CD4-positive, alpha-beta T cell treated with Interleukin-6 at 100 ng/mL for 8 hours (primary cell): ENCODE measurements at places on chromosomes 16 and 17.
A peak's percentile ranks its signal among the peaks of the same experiment; 100 is the strongest.

GRCh38 chr17:77264617-77265230, 124.0 kb downstream of the SEC14L1 start:
- no peak for DNase-seq

- no peak for DNase-seq
Measured at GRCh38 chr17:39175695-39176093, 9.7 kb upstream of the ARL5C start.

- no peak for DNase-seq
Measured at GRCh38 chr17:71085238-71086033, 916.1 kb downstream of the KCNJ2 start.

- no peak for DNase-seq
Measured at GRCh38 chr16:55575496-55575895, 9.0 kb downstream of the CAPNS2 start.

- DNase-seq: no peak
Measured at GRCh38 chr17:16040710-16041251, 41.2 kb downstream of the TTC19 start.

GRCh38 chr17:4177806-4178205, 34.8 kb downstream of the CYB5D2 start:
- no peak for DNase-seq

GRCh38 chr17:83176623-83177583, 97.5 kb downstream of the METRNL start:
- DNase-seq: no peak

GRCh38 chr17:30375661-30376060, 3.1 kb upstream of the CPD start:
- DNase-seq: no peak

DNA sequence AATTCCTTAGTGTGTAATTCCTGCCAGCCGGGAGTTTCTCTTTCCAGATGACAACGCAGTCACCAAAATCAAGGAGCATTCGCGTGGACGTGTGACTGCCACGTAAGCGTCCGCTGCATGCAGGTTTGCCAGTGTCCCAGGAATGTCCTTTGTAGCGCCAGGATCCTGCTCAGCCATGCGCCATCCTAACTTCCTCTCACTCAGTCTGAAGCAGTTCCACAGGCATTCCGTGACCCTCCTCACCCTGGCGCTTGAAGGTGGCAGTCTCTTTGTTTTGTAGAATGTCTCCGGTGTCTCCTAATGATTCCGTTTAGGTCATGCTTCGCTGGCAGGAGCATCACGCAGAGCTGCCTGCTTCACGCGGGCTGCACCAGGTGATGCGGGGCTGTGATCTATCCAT, 88.6 kb downstream of the RPTOR start:
- DNase-seq: no peak

DNA sequence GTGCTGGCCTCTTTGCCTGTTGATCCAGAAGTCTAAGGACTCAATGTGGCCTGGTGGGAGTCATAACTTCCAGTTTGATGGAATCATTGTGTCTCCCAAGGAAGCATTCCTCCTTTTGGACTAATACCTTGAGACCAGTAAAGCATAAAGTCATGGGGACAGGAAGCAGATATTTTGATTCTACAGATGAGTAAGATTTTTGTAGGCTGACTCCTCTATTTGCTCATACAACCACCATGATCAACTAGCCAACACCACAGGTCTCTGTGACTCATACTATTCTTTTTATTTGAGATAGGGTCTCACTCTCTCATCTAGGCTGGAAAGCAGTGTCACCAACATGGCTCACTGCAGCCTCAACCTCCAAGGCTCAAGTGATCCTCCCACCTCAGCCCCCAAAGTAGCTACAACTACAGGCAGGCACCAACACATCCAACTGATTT, 6.2 kb downstream of the MT2A start:
- DNase-seq: no peak

DNA sequence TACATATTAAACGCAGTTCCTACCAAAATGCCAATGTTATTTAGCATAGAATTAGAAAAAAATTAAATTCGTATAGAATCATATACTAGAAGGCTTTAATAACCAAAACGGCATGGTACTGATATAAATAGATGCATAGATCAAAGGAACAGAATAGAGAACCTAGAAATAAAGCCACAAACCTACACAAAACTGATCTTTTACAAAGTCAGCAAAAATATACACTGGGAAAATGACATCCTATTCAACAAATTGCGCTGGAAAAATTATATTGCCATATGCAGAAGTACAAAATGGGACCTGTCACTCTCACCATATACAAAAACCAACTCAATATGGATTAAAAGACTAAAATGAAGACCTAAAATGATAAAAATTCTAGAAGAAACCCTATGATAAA, 1882.6 kb downstream of the TP53TG3F start:
- no peak for DNase-seq

- peak; percentile 74 for DNase-seq
Measured at GRCh38 chr16:29710227-29711219, 31.5 kb downstream of the QPRT start.

DNA sequence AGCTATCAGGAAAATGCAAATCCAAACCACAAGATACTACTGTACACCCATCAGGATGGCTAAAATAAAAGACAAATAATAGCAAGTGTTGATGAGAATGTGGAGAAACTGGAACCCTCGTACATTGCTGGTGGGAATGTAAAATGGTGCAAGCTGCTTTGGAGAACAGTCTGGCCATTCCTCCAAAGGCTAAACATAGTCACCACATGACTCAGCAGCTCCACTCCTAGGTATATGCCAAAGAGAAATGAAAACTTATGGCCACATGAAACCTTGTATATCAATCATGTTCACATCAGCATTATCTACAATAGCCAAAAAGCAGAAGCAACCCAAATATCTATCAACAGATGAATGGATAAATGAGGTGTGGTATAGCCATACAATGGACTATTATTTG, 28.5 kb downstream of the VAC14 start:
- no peak for DNase-seq

GRCh38 chr16:89070590-89070989, 23.1 kb upstream of the ACSF3 start:
- DNase-seq: no peak

- no peak for DNase-seq
Measured at GRCh38 chr17:75013092-75013559, 656 bp downstream of the MRPL58 start.

GRCh38 chr16:66427871-66428681, 981 bp downstream of the BEAN1 start:
- no peak for DNase-seq

DNA sequence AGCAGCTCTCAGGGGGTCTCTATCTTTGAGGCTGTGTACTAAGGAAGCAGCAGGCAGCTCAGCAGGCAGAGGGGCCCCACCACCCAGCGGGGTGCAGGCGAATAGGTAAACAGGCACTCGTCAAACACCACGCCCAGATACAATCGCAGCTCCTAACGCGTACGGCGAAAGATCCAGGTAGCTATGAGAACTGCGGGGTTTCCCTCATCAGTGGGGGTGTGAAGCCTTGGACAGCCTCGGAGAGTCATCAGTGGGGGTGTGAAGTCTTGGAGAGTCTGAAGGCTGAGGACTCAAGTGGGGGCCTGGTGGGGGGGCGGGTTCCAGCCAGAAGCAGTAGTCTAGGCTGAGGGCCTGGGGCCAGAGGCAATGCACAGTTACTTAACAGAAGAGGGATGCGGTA, 69.0 kb downstream of the RTN4RL1 start:
- DNase-seq: no peak

- DNase-seq: no peak
Measured at GRCh38 chr17:76273445-76274111, 8.4 kb downstream of the UBALD2 start.

DNA sequence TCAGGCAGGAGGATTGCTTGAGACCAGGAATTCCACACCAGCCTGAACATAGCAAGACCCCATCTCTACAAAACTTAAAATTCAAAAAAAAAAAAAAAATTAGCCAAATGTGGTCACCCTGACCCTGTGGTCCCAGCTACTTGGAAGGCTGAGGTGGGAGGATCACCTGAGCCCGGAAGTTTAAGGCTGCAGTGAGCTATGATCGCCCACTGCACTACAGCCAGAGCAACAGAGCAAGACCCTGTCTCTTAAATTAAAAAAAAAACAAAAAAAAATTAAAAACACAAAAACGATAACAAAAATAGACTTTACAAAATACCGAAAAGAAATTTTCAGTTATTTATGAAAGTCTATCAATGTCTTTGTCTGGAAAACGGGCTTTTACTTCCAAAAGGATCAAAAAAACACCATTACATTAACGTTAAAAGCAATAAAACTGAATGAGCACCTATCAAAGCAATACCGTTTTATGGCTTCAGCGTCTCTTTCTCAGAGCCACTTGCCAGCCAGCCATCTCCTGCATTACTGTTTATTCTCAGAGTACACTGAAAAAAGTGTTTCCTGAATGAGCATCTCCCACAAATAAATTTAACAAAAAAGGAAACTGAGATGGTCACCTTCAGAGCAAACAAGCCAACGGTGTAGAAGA, 6.1 kb downstream of the USP7 start:
- DNase-seq: no peak

DNA sequence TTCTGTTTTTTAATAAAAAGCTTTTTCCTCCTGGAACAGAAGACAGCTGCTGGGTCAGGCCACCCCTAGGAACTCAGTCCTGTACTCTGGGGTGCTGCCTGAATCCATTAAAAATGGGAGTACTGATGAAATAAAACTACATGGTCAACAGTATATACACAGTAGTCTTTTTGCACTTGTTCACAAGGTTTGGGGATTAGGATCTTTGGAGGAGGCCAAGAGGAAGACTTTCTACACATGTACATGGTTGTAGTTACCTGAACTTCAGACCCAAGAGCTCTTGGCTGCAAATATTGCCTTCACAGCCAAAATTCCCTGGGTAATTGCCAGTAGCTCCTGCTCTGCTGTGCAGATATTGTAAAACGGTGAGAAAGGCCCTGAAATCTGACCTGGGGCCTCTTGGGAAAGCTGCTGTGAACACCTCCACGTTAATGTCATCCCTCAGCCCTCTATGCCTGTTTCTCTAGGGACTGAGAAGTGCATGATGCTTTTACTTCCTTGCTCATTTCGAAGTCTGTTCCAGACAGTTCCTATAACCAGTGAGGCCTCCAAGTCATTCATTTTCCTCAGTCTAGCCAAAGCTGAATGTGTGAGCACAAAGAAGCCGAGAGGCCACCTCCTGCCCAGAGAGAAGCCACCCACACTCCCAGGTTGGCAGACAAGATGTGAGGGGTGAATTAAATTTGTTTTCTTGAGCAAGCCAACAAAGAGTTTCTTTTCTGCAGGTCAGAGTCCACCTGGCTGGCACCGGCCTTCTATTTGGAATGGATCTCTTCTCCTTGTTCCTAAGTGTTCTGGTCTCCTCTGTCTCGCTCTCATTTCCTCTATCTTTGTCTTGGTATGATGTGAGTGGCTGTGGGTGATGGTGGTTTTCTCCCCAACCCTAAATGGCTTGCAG, 15.9 kb downstream of the ANKRD40 start:
- DNase-seq: no peak

GRCh38 chr17:6940186-6940649, 55.6 kb upstream of the ALOX12 start:
- DNase-seq: peak; percentile 6

GRCh38 chr16:87273471-87274030, 43.6 kb downstream of the C16orf95 start:
- no peak for DNase-seq

DNA sequence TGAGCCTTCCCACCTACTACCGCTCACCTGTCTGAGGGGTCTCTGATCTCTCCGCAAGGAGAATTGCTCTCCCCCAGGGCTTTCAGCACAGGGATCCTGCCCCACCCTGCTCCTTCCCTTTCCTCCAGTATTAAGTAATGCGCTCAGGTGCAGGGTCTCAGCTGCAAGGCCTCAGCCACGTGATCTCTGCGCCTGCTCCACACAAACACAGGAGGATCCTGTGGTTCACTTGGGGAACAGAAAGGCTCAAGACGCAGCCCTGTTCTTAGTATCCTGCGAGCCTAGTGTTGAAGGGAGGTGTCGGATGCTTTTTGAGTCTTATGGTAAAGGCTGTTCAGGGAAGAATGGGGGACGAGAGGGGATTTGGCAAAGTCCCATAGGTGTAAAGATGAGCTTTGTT, 41.6 kb upstream of the GCSH start:
- DNase-seq: no peak

GRCh38 chr17:74859459-74860228, at the start of gene GRIN2C:
TSS of gene GRIN2C (minus strand) at chr17:74859885. CDS start at chr17:74855092, 4,793 bp downstream.
- peak; percentile 14 for DNase-seq
